ENCODE measurements at places on chromosomes 12 and 14.

DNA sequence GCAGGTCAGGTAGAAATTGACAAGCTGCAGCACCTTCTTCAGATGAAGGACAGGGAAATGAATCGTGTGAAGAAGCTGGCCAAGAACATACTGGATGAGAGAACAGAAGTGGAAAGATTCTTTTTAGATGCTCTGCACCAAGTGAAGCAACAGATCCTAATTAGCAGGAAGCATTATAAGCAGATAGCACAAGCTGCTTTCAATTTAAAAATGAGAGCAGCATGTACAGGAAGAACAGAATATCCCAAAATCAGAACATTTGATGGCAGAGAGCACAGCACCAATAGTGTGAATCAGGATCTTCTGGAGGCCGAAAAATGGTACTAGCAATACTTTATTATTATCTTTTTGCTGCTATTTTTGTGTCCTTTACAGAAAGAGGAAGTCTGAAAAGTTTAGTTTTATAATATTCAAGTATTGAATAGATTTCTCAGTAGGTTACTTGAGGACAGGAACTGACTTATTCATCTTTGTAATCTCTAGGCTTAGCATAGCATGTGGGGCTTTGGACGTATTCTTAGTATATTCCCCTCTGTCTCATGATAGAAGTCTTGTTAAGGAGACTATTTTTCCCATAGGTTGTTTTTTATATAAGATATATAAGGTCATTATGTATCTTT lies 30.8 kb downstream of the BBOF1 start:
- DNase-seq, result no peak

GRCh38 chr14:103090481-103091020 lies 4.0 kb upstream of the EXOC3L4 start:
- DNase-seq, result no peak

DNA sequence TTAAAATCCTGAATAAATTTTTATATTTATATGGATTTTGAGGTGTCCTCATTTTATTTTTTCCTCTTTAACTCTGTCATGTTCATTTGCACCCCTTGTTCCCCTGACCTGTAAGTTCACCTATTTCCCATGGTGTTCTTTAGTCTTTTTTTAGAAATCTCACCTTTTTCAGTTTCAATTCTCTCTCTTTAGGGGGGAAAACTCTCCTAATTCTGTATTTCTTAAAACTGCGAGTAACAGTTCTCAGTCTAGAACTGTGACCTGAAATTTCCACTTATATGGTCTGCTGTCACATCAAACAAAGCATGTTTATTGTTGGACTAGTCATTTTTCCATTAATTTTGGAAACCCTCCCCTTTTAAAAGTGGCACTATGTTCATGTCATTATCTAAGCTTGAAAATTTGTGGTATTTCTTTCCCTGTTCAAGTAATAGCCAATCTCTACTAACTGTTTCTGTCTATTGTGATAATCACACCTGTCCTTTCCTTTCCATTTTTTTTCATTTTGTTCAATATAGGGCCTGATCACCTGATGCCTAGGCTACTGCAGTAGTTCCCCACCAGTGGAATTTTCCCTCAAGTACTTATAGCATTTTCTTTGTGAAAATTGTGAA lies 14.0 kb upstream of the FBXO33 start:
- no peak for DNase-seq

- no peak for DNase-seq
Measured at GRCh38 chr12:19867151-19867550, 427.9 kb downstream of the AEBP2 start.

DNA sequence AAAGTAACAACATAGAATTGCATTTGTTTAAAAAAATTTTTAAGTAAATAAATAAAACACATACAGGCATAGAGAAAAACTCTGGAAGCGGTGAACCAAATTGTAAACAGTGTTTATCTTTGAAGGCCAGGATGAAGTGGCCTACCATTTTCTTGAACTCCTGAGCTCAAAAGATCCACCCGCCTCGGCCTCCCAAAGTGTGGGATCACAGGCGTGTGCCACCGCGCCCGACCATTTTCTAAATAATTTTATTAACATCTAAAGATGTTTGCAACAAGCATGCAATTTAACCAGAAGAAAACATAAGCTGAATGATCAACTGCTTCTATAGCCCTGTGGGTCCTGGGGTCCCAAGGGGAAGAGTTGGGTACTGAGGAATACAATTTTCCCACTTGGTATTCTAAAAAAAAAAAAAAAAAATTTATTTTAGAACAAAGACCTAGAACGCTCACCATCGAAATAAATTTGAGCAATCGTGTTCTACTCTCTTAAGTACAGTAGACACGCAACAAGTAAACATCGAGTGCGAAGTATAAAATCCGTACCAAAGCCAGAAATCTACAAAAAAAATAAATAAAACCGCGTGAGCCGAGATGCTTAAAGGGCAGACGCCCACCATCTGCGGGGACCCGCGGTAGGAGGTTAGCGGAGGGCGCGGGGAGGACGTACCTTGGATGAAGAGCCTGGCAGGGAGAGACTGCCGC lies 484 bp downstream of the MIS18BP1 start:
- no peak for DNase-seq

DNA sequence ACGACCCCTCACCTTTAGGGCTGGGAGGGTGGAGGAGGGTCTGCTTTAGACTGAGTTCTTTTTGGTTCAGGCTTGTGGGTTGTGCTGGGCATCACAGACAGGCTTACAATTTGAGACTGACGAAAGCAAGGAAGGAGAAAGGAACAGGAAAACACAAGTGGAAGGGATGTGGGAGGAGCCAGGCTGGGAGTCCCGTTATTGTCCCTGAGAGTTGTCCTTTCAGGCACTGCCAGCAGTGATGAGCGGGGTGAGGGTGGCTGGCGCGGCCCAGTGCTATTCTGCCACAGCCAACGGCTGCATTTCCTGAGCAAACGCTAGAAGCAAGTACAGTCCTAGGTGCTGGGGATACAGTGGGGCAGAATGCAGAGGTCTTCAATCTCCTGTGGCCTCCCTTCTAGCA lies 29.2 kb upstream of the TSPAN9 start:
- no peak for DNase-seq

DNA sequence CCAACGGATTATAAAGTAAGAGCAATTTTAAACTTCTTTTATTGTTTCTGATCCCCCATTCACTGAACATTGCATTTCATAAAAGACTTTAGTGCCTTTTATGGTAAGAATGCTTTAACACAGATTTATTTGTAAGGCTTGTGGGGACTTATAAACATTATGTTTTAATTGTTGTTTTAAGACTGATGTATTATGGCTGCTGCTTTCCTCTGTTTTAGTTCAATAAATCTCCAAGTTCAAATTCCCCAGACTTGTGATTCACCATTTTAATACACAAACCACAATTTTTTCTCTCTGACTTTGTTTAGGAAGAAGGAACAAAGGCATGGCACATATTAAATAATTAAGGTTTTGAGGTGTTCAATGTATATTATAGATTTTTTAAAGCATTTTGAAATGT lies 753.3 kb downstream of the SLC6A15 start:
- DNase-seq, result no peak

GRCh38 chr14:91884664-91885063 lies 17.3 kb upstream of the TC2N start:
- DNase-seq, result no peak

DNA sequence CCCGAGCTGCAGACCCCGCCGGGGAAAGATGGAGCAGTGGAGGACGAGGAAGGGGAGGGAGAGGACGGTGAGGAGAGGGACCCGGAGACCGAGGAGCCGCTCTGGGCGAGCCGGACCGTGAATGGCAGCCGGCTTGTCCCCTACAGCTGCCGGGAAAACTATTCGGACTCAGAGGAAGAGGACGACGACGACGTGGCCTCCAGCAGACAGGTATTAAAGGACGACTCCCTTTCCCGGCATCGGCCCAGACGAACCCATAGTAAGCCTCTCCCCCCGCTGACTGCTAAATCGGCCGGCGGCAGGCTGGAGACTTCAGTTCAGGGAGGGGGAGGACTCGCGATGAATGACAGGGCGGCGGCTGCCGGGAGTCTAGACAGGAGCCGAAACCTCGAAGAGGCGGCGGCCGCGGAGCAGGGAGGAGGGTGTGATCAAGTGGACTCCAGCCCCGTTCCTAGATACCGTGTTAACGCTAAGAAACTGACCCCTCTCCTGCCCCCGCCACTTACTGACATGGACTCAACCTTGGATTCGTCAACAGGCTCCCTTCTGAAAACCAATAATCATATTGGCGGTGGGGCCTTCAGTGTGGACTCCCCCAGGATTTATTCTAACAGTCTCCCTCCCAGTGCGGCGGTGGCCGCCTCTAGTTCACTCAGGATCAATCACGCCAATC lies 962 bp downstream of the LEMD3 start:
- no peak for DNase-seq

DNA sequence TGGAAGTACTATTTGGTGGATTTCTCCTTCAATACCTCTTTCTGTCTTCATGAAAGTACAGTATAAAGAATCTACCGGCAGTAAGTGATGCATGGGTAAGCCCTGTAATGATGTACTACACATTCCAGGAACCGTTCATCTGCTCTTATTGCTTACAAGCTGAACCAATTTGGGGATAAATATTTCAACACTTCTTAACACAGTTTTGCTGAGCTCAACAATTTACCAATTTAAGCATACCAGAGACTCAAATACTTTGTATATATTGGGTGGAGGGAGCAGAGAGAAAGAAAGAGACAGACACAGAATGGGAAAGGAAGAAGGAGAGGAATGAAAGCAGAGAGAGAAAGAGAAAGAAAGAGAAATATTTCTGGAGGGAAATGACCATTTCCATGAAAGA lies 821.1 kb upstream of the FLRT2 start:
- no peak for DNase-seq

DNA sequence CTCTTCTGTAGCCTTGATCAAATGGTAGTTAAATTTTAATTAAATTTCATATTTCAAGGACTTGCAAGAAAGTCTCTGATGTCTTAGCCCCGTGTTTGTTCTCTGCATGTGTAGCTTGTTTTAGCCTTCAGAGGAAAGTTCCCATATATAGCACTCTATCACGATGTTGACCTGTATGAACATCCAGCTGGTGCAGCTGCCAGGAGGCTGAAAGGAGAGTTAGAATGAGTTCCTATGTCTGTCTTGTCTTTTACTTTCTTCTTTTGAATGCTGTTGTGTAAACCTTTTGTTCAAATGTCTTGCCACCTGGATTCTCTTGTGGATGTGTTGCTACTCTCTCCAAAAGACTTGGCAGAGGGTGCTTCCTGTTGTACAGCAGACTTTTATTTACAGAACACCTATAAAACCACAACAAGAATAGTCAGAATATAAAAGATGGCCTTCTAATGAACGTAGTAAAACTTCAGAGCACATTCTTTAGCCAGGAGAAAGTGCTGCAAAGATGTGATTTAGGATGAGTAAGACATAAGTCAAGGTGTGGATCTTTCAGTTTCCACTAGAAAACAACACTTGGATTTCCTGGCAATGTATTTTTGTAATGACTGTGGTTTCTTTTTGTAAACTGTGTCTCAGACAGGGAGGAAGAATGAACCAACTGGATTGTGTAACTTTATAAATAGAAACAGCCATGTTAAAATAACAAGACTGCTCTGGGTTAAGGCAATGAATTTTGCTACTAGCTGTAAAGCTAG lies 17.2 kb downstream of the NAV3 start:
- no peak for DNase-seq

GRCh38 chr14:25237845-25238244 lies 187.9 kb upstream of the STXBP6 start:
- DNase-seq, result no peak

DNA sequence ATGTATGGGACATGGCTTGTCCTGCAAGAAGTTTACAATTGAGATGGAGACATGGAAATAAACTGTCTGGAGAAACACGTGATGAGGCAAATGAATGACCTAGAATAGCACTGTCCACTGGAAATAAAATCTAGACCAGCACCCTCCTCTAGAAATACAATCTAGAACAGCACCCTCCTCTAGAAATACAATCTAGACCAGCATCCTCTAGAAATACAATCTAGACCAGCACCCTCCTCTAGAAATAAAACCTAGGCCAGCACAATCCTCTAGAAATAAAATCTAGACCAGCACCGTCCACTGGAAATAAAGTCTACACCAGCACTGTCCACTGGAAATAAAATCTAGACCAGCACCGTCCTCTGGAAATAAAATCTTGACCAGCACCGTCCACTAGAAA lies 69.2 kb upstream of the RFLNA start:
- no peak for DNase-seq

GRCh38 chr12:92294676-92295440 lies 149.2 kb upstream of the BTG1 start:
- DNase-seq, result no peak

GRCh38 chr14:77120771-77121743 lies 20.5 kb downstream of the ZDHHC22 start:
- DNase-seq, result peak; percentile 53

Measured in GM12892 (cell line).